ENCODE measurements at places on chromosomes 11 and 22.

GRCh38 chr11:34036456-34036855, 15.1 kb upstream of the CAPRIN1 start:
- DNase-seq: no peak

DNA sequence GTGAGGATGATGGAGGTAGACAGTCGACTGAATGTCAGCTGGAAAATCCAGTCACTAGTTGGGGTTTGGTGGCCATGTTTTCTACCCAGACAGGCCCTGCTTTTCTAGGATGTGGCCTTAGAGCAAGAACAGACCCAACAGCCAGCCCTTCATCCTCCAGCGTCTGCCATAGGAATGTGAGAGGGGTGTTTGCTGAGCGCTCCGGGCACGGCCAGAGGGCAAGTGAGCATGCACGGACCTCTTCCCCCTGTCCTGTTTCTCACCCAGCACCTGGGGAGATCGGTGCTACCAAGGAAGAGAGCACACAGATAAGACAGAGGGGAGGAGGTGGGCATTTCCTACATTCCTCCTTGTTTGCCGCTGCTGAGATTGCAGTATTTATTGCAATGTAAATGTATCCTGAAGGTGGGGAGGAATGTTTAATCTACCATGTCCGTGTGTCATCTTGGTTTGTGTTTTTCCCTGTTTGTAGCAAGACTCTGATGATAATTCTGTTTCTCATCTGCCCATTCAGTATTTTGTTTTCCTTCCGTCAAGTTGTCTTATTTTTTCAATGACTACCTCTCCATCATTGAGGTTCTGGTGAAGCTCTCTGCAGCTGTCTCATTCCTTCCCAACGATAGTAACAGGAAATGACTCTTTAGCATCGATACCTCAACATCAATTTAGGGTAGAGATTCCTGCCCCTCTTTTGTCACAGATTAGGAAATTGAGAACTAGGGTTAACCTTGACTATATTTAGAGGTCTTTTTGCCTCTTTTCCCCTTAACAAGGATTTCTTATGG, 4.9 kb upstream of the ATF4 start:
- no peak for DNase-seq

DNA sequence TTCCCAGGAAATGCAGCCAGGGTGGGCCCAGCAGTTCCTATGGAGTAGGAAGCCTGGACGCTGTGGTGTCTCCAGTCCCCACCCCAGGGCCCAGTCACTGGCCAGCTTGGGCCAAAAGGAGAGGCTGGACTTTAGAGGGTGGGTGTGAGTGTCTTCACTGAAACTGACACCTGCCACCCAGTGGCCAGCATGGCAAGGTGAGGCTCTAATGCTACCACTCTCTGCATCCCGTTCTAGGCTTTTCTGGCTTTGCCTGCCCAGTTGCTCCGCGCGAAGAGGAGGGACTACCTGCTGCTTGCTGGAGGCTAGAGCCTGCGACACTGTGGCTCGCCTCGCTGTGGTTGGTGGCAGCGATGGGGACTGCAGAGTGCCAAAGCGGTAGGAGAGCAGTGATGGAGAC, 35.4 kb downstream of the C22orf42 start:
- no peak for DNase-seq

- DNase-seq: no peak
Observed at GRCh38 chr11:60428517-60428916, 855 bp upstream of the MS4A5 start.

GRCh38 chr11:96708219-96708878, 318.5 kb downstream of the JRKL start:
- DNase-seq: no peak

- no peak for DNase-seq
Observed at GRCh38 chr11:8239040-8239439, 24.6 kb downstream of the LMO1 start.

DNA sequence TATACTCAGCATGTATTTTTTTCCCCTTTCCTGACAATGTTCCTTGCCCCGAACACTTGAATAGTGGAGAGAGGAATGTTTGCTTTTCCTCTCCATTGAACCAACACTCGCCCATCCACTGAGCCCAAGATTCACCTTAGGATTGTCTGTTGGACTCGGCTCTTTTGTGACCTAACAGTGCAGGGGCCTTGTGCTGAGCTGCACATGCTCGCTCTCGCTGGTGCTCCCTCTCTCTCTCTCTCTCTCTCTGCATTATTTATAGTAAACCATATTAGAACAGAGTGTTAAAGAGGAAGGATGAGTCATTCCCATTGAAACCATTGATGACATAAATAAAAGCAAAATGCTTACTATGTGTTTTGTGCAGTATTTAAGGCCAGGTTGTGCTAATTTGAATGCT, 20.7 kb downstream of the ZBTB16 start:
- peak; percentile 72 for DNase-seq

DNA sequence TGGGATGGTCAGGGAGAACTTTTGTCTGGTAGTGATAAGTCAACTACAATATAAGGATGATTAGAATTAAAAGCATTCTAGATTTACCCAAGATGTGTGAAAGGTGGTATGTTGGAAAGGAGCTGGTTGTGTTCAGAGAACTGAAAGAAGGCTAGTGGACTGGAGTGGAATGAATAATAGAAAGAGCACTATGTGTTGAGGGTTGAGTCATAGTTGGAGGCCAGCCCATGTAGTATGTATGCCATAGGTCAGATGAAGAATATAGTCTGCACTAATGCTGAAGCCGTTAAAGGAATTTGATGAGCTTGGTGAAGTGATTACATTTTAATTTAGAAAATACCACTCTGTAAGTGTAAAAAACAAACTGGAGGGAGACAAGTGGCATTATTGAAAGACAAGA, 514.1 kb downstream of the CNTN5 start:
- no peak for DNase-seq

GRCh38 chr11:56911312-56911711, 77.4 kb upstream of the OR5AK2 start:
- no peak for DNase-seq

- no peak for DNase-seq
Observed at GRCh38 chr22:29707010-29707409, 12.8 kb upstream of the CABP7 start.

DNA sequence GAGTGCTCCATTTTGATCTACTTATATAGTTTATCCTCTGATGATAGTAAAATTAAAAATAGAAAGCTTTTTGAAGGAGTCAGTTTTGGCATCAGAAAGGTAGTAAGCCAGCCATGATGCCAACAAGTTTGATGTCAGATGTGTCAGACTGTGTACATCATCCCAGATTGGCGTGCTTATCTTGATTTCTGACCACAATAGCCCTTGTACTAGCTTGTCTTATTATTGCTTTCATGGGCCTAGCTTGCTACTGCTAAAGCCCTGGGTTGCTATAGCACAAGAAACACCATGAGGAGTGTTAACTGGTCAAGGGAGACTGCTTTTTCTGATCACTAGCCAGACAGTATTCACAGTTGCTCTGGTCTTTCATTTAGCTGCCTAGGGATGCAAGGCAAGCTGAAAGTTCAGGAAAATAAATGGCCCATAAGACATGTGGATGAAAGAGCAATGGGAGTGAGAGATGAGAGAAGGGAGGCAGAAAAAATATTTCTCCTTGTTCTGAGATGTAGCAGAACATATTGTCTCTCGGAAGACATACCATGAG, 1038.5 kb downstream of the JRKL start:
- DNase-seq: no peak

- DNase-seq: no peak
Observed at GRCh38 chr11:93653080-93653479, 8.4 kb upstream of the CEP295 start.

DNA sequence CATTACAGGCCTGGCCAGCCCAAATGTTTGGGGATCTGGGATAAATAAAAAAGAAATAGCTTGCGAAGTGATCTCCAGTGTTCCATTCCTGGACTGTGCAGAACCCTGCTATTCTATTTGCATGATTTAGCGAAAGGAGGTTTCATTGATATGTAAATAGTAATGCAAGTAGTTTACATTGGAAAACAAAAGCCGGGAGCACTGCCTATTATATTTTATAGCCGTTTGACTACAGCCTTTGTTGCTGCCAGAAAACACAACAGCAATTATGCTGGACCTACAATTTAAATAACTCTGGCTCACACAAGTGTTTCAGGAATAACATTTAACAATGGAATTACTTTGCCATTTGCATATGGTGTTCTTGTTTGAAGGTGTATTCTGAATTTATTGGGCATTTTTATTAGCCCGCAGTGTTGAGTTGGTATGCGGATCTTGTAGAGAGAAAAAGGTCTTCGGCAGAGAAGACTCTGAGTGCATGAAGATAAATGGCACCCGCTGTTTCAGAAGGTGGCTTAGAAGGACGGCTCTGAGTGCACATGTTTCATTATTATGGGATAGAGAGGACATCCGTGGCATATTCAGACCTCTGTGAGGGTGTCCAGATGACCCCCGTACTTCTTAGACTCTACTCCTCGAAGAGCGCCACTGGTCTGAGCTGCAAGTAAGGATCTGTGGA, 315.0 kb downstream of the BRD1 start:
- DNase-seq: no peak

DNA sequence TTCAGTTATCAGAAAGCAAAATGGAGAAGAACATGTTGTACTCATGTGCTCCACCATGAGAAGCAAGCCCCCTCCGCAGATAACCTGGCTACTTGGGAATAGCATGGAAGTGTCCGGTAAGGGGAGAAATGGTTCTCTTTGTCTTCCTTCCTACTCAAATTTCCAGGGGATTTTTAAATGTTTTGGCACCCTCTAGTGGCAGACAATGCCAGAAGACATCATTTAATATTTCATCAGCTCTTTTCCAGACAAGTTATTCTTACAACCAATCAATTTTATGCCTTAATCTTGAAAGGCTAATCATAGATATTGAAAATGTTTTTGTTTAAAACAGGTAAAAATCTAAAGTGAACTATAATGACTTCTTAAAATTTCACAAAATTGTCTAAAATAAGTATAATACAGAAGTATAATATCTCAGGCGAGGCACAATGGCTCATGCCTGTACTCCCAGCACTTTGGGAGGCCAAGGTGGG, 15.7 kb downstream of the CRTAM start:
- DNase-seq: peak; percentile 83

DNA sequence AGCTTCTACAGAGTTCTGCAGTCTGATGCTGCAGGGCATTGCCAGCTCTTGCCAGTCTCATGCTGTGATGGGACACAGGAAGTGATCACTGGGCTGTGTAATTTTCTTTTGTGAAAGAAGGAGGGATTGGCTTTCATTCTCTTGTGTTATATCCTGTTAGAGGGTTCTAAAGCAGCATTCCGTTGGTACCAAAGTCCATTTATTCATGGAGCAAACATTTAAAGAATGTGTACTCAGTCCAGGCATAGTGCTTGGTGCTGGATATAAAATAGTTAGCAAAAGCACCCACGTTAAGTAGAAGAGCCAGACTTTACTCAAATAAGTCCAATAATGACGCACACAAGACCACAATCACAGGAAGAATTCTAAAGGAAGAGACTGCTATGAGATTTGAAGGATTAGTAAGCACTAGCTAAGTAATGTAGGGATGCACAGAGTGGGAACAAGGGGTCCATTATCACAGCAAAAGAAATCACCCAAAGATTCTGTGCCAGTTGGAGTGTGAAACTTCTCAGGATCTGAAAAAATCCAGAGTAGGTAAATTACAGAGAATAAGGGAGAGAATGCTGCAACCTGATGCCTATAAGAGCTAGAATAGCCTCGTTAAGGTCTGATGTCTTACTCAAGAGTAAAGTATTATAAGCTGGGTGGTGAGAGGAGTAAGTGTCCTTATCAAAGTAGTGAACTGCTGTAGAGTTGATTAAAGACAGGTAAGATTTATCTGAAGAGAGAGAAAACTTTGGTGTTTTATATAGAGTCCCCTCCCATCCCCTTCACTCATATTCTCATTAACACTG, 728.3 kb downstream of the METTL15 start:
- DNase-seq: peak; percentile 100

DNA sequence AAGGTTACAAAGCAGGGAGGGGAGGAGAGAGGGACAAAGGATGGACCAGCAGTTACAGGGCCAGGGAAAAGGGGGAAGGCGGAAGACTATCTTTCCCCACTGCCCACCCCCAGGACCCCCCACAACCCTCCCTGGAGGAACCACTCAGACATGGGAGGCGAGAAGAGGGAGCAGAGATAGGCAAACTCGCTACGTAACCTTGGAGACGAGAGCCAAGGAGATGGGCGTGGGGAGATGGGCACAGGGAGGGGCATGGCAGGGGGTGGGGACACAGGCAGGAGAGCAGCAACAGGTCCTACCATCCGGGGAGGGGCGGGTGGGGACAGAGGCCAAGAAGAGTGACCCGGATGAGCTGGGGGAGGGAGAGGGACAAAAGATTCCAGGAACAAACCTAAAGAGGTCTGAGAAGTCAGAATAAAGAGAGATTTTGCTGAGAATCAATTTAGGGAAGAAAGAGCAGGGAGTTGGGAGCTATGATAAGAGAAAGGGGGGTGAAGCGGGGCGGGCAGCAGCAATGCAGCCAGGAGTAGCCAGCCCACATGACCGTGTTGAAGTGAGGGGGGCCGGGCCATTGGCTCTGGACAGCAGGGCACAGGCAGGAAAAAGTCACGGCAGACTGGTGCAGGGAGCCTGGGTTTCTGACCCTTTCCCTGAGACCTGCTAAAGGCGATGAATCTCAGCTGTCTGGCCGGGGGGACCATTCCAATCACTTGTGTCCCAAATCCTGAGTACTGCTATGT, 128.4 kb downstream of the BUD13 start:
- no peak for DNase-seq

DNA sequence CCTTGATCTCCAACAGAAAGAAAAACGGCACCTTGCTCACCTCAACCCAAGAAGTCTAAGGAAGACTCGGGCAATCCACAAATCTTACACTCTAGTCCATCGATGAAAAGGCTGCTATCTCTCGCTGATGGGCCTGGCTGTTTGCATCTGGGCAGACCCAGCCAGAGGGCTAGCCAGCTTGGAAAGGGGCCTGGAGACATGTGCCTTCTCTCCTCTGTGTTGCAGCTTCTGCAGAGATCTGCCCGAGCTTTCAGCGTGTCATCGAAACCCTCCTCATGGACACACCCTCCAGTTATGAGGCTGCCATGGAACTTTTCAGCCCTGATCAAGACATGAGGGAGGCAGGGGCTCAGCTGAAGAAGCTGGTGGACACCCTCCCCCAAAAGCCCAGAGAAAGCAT, 3.2 kb downstream of the SCGB1A1 start:
- no peak for DNase-seq

DNA sequence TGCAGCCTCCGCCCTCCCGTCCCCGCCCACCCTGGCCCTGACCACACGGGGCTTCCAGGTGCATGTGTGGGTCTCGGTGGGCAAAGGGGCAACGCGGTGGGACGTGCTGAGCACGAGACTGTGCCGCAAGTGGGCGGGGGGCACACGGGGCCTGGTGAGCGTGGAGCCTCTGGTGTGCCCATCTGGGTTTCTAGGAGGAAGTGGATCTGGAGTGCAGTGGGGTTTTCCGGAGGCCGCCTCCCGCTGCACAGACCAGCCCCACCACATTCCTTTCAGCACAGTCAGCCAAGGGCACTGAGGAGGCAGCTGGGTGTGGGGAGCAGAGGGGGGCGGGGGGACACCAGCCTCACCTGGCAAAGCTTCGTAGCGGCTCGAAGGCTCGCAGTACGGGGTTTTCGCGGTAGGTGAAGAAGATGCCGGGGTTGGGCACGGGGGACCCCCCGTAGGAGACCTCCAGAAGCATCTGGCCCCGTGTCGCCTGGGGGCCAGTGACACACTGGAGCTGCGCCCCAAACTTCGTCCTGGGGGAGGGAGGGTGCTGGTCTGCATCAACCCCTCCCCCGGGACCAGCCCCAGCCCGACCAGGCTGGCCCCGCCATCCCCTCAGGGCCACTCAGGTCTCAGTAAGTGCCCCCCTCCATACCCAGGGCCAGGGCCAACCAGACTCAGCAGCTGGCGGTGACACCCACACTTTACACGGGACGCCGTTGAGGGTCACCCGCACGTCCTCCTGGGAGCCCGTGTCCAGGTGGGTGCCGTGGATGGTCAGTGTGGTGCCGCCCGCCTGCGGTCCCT, 12.4 kb upstream of the MAPK11 start:
- DNase-seq: peak; percentile 84

- no peak for DNase-seq
Observed at GRCh38 chr11:5285703-5286340, 15.9 kb downstream of the OR51B4 start.

All from renal cortical epithelial cell (primary cell).